ENCODE measurements at places on chromosomes 7 and 10.

DNA sequence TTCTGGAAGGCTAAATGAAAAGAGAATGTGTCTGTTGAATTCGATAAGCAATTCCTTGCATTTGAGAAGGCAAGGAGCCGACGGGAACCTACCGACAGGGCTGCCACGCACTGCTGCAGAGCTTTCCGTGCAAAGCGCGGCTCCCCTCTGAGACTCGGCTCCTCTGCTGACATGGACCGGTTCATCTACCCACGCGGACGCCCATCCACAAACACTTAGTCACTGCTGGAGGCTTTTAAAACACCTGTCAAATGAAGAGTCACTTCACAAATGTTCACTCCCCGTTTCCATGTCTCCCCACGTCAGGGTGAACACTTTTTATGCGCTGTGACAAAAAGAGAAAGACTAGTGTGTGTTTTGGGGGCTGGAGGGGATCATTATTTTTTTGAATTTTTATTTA lies 32.0 kb downstream of the AMZ1 start:
- DNase-seq, result no peak

GRCh38 chr10:125157505-125157904 lies 2.9 kb downstream of the CTBP2 start:
- no peak for DNase-seq

DNA sequence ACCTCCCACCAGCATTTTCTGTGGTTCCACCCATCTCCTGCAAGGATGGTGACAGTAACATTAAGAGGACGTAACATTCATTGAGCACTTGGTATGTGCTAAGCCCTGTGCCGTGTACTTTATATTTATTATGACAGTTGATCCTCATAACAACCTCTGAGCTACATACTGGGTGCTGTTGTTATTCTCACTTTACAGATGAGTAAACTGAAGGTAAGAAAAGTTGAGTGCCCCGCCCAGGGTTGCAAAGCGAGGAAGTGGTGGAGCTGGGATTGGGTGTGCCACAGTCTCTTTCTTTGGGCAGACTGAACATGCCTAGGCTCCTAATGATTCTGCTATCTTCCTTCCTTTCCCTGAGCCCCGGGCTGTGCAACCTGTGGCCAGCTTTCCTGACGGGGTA lies 107.4 kb downstream of the SH3PXD2A start:
- DNase-seq, result no peak

GRCh38 chr7:2168615-2169311 lies 64.0 kb downstream of the MAD1L1 start:
- DNase-seq, result no peak

DNA sequence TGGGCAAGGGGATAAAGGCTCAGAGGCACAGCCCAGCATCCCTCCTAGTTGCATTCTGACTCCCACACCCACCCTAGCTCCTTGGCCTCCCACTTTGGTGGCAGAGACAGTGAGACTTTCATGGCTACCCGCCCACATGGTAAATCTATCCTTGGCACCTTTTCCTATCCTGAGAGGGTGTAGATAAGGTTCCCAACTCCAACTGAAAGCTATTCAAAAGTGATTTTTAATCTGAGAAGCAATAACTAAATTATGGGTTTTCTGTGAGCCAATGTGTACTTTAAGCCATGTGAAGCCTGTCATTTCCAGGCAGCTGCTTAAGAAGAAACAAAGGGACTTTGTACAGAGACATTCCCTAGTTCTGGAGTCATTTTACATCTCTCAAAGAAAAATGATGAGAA lies 9.1 kb downstream of the LAMB1 start:
- no peak for DNase-seq

- no peak for DNase-seq
These were observed 223.3 kb downstream of the TWIST1 start for GRCh38 chr7:18894155-18894554.

DNA sequence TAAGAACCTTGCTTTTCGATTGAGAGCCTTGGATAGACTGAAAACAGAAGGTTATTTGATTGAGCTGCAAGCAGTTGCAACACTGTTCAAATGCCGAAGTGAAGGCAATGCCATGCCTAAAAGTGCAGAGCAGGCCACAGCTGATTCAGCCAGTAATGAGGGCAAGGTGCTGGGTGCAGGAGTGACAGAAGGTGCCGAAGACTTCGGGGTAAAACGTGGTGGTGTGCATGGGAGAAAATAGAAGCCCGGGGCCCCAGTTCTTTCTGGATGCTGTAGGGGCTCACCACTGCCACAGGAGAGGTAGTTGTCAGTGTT lies 43.6 kb upstream of the GATAD1 start:
- no peak for DNase-seq

- no peak for DNase-seq
These were observed 89.1 kb downstream of the SEMA3E start for GRCh38 chr7:83559887-83560286.

- DNase-seq, result no peak
These were observed 31.0 kb upstream of the MXI1 start for GRCh38 chr10:110176141-110177030.

DNA sequence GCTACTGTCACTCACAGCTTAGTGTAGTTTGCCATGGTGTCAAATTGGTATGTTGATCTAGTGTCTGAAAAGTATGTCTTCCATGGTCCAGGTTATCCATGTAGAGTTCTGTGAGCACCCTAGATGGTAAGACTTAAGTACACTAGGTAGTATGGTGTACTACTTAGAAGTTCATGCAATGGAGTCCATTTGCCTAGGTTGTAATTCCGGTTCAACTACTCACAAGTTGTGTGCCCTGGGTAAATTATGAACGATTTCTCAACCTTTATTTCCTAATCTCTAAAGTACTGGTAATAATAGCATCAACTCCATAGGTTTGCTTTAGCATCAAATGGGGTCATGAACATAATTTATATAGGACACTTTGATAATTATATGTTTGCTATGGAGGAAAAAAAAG lies 666.2 kb upstream of the CELF2 start:
- DNase-seq, result no peak

- DNase-seq, result no peak
These were observed 127.7 kb downstream of the DIP2C start for GRCh38 chr10:561721-562120.

GRCh38 chr10:92385831-92386230 lies 94.9 kb downstream of the MARCHF5 start:
- no peak for DNase-seq
